ENCODE measurements at places on chromosomes 7 and 10.

GRCh38 chr10:124739986-124740368 is 4.2 kb downstream of the FAM53B start:
- no peak for DNase-seq

GRCh38 chr7:148334959-148335577 is 255.5 kb upstream of the C7orf33 start:
- peak; percentile 40 for DNase-seq

GRCh38 chr7:114539575-114539974 is 125.0 kb downstream of the FOXP2 start:
- peak; percentile 2 for DNase-seq

- no peak for DNase-seq
These were observed 39.9 kb upstream of the LYZL1 start for GRCh38 chr10:29249018-29249417.

DNA sequence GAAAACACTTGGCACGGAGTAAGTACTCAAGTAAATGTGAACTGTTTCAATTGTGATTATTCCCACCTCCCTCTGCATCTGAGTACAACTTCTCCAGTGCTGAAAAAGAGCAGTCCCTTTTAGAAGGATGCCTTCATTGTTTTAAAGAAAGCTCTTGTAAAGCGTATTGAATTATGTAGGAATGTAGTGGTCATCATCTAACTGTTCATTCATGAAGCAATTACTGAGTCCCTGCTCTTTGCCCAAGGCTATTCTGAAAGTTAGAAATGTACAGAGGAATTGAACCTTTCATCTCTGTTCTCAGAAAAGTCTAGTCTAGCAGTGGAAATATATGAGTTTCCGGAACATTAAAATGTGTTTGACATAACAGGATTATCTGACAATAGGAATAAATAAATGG is 127.8 kb downstream of the CACNB2 start:
- no peak for DNase-seq

GRCh38 chr7:134920026-134920753 is 66.1 kb upstream of the AGBL3 start:
- peak; percentile 30 for DNase-seq

GRCh38 chr7:139271718-139272628 is 40.9 kb downstream of the UBN2 start:
- no peak for DNase-seq
